ENCODE measurements at places on chromosomes 3 and 15.

- no peak for DNase-seq
Measured at GRCh38 chr3:45592405-45592804, 2.1 kb upstream of the LIMD1 start.

GRCh38 chr3:95971573-95971972 is 842.8 kb upstream of the EPHA6 start:
- DNase-seq = no peak

DNA sequence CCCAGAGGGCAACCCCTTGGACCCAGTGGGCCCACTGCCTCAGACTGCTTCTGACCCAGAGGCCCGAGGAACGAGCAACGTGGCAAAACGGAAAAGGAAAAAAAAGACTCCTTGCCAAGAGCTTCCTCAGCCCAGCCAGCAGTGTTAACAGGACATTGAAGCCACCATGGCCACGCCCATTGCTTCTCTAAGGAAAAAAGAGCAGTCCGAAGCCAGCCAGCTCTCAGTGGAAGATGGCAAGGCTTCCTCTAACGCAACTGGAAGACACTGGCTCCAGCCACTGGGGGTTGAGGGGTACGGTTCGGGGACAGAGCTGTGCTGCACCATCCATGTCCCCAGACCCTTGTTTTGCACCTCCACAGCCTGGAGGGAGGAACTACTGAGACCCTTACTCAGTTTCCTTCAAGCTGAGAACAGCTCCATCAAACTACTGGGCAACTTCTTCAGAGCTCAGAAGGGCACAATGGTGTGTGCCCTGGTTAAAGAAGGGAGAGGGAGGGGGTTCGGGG is 10.7 kb downstream of the BMF start:
- no peak for DNase-seq

- DNase-seq = no peak
Measured at GRCh38 chr3:4411236-4411635, 55.8 kb downstream of the SUMF1 start.

DNA sequence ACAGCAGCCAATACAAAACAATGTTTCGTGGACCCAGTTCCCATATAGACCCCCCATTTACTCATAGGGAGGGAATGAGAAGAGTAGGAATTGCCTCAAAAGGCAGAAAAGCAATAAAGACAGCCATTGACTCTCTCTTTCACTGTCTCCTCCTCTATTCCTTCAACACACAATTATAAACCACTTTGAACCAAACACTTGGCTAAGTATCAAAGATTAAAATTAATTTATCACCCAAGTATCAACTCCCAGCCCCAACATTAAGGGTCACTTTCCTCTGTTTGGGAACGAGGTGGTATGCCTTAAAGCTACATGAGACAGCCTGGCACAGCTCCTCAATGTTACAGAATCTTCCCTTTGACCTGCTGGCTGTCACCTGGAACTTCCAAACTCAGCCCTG is 16.4 kb upstream of the LRIG1 start:
- DNase-seq = no peak

GRCh38 chr15:75138016-75138999 is 63.4 kb upstream of the C15orf39 start:
- no peak for DNase-seq

- no peak for DNase-seq
Measured at GRCh38 chr3:30112902-30113484, 493.4 kb upstream of the TGFBR2 start.

DNA sequence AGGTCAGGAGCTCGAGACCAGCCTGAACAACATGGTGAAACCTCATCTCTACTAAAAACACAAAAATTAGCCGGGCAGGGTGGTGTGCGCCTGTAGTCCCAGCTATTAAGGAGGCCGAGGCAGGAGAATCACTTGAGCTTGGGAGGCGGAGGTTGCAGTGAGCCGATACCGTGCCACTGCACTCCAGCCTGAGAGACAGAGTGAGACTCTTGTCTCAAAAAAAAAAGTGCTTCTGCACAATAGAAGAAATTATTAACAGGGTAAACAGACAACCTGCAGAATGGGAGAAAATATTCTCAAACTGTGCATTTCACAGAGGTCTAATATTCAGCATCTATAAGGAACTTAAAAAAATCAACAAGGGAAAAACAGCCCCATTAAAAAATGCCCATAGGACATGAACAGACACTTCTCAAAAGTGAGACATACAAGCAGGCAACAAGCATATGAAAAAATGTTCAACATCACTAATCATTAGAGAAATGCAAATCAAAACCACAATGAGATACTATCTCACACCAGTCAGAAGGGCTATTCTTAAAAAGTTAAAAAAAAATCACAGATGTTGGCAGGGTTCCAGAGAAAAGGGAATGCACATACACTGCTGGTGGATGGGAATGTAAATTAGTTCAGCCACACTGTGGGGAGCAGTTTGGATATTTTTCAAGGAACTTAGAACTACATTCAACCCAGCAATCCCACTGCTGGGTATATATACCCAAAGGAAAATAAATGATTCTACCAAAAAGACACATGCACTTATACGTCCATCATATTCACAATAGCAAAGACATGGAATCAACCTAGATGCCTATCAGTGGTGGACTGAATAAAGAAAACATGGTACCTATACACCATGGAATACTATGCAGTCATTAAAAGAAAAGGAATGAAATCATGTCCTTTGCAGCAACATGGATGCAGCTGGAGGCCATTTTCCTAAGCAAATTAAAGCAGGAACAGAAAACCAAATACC is 75.5 kb downstream of the MSL2 start:
- no peak for DNase-seq

DNA sequence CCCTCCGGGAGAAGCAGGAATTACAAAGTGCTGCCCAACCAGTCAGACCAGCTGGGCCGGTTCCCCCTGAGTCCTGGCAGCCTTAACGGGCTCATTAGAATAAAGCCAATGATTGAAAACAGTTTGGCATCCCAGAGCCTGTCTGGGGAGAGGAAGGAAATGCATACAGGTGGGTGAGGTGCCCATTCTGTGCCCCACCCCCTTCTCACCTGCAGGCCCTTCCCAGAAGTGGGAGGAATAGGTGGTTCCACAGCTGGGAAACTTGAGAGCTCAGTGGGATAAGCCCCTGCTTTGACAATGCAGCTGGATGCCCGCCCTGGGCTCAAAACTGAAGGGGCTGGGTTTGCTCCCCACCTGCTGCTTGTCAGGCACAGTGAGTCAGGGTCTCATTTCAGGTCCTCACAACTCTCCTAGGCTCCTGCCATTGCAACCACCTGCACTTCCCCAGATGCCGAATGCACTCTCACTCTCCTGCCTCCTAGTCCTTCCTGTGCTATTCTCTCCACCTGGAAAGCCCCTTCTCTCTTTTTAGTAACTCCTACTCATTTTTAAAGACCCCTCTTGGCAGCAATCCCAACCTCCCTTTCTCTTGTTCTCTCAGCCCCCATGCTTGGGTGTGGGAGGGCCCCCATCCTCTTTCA is 5.5 kb upstream of the BUB1B start:
- DNase-seq = no peak

Data from ecto neural progenitor cell (in vitro differentiated cells).